ENCODE measurements at places on chromosomes 2 and 18.
A peak's percentile ranks its signal among the peaks of the same experiment; 100 is the strongest.

GRCh38 chr18:63003899-63004298, 288.6 kb downstream of the PHLPP1 start:
- H3K27me3 ChIP-seq, result no peaks in the 10 kb centered on the region
- H3K4me3 ChIP-seq, result no peak overlapping the region
- no peaks in the 10 kb centered on the region for H3K4me1 ChIP-seq
- DNase-seq, result no peak

DNA sequence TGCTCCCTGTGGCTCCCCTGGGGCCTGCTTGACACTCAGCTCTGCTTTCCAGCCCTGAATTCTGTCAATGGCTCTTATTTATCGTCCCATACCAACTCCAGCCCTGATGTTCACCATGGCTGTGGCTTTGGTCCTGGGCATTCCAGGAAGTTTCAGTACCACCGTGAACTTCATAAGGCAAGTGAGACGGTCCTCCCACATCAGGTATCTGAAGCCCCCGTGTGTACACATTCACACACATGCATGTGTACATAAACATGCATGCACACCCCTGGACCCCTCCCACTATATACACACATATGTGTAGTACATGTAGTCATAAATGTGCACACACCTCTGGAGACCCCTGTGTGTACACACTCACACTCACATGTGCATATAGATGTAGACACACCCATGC, 43.3 kb upstream of the PUM2 start:
- DNase-seq, result no peak
- no peaks in the 10 kb centered on the region for H3K4me1 ChIP-seq
- no peaks in the 10 kb centered on the region for H3K36me3 ChIP-seq
- H3K27ac ChIP-seq, result no peak overlapping the region
- H3K27me3 ChIP-seq, result no peaks in the 10 kb centered on the region

GRCh38 chr2:117941693-117942092, 72.2 kb downstream of the CCDC93 start:
- peaks cover 76% of the 10 kb centered on the region for H3K36me3 ChIP-seq
- no peak for DNase-seq
- H3K27ac ChIP-seq, result no peak overlapping the region

GRCh38 chr2:29105375-29105774, 9.8 kb upstream of the CLIP4 start:
- no peaks in the 10 kb centered on the region for H3K27me3 ChIP-seq
- H3K27ac ChIP-seq, result no peak overlapping the region
- H3K4me3 ChIP-seq, result no peak overlapping the region
- no peaks in the 10 kb centered on the region for H3K36me3 ChIP-seq

- H3K27me3 ChIP-seq, result no peaks in the 10 kb centered on the region
- H3K4me1 ChIP-seq, result peaks cover 34% of the 10 kb centered on the region
- DNase-seq, result no peak
- no peak overlapping the region for H3K4me3 ChIP-seq
- no peaks in the 10 kb centered on the region for H3K36me3 ChIP-seq
These were observed 12.6 kb downstream of the MFSD6 start for GRCh38 chr2:190420801-190421200.

DNA sequence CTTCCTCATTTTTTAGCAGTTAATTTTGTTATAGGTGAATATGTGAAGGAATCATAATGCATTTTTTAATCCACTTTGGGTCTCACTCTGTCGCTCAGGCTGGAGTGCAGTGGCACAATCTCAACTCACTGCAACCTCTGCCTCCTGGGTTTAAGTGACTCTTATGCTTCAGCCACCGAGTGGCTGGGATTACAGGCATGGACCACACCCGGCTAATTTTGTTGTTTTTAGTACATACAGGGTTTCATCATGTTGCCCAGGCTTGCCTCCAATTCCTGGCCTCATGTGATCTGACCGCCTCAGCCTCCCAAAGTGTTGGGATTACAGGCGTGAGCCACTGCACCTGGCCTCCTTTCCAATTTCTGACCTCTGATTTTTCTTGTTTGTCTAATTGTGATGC, 17.7 kb downstream of the SCYGR5 start:
- H3K36me3 ChIP-seq, result no peaks in the 10 kb centered on the region
- no peak overlapping the region for H3K27ac ChIP-seq
- no peaks in the 10 kb centered on the region for H3K4me1 ChIP-seq
- H3K4me3 ChIP-seq, result no peak overlapping the region
- H3K27me3 ChIP-seq, result no peaks in the 10 kb centered on the region

- no peaks in the 10 kb centered on the region for H3K4me1 ChIP-seq
- H3K4me3 ChIP-seq, result no peak overlapping the region
- no peak overlapping the region for H3K27ac ChIP-seq
- H3K27me3 ChIP-seq, result no peaks in the 10 kb centered on the region
- DNase-seq, result no peak
- no peaks in the 10 kb centered on the region for H3K36me3 ChIP-seq
These were observed 156.9 kb downstream of the LAMA1 start for GRCh38 chr18:6960656-6961055.

DNA sequence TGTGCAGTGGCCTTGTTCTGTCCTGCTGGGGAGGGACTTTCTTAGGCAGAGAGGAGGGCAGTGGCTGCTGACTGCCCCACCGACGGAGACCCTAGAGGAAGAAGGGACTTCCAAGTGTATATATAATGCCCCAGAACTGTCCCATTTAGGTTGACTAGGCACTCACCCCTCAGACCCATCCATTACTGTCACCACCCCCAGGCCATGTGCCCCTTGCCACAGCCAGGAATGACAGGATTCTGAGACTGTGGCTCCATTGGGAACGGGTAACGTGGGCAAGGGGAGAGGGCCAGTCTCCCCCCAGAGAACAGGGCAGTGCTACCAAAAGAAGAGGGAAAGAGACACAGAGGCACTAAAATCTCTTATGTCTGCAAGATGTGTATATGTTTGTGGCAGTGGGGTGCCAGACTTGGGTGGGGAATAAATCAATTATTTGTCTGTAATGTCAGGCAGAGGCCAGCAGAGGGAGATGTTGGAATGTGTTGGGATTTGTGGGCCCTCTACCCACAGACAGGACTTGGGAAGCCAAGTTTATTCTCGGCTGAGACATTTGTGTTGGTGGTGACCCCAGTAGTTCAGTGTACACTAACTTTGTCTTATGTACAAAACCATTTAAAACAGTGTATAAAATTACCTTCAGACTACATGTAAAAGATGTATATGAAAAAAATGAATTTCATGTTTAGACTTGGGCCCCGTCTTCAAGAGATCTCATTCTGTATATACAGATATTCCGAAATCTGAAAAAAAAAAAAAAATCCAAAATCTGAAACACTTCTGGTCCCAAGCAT, 24.0 kb upstream of the TMEM37 start:
- H3K27ac ChIP-seq, result no peak overlapping the region
- no peaks in the 10 kb centered on the region for H3K27me3 ChIP-seq
- H3K4me3 ChIP-seq, result no peak overlapping the region
- no peak for DNase-seq

GRCh38 chr2:673615-674320, 3.4 kb downstream of the TMEM18 start:
- DNase-seq, result no peak
- peaks cover 21% of the 10 kb centered on the region for H3K4me1 ChIP-seq
- H3K4me3 ChIP-seq, result no peak overlapping the region
- no peaks in the 10 kb centered on the region for H3K27me3 ChIP-seq
- H3K27ac ChIP-seq, result no peak overlapping the region
- H3K36me3 ChIP-seq, result peaks cover 8% of the 10 kb centered on the region

DNA sequence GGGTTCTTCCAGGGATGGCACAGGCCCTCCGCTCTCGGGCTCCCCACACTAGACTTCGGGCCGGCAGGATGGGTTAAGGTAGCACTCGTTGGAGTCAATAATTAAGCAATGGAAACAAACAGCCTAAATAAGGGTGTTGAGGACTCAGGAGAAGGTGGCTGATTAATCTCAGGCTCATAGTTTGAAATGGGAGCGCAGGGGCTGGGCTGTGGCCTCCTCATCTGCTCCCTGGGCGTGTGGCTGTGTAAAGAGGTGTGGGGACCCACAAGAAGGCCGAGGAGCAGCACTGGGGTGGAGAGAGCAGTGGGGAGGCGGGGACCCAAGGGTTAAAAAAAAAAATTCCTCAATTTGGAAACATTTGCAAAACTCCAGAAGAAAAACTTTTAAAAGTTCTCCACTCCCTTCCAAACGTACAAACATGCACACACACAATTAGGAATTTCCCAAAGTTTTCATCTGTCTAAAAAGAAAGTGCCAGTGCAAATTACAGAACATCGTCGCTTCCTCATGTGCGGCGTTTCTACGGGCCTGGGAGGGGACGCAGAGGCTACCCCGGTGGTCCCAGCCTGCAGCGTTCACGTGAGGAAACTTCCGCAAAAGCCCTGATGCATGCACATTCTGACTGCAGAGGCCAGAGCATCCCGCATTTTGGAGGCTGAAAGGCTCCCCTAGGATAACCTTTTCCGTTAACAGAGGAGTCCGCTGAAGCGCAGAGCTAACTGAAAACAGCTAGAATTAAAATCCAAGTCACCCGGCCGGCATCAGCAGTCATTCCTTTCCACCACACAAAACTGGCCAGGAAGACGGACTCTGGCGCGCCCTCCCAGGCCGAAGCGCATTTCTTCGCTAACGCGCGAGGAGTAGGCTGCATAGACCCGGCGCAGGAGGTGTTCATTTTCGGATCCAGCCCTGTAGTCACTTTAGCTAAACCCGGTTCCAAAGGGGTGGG, 1.0 kb upstream of the TUBB6 start:
- peaks cover 15% of the 10 kb centered on the region for H3K27me3 ChIP-seq
- no peak overlapping the region for H3K27ac ChIP-seq
- peaks cover 5% of the 10 kb centered on the region for H3K4me1 ChIP-seq
- no peak for DNase-seq

GRCh38 chr2:584863-585823, 92.1 kb downstream of the TMEM18 start:
- no peak overlapping the region for H3K27ac ChIP-seq
- H3K27me3 ChIP-seq, result peaks cover 18% of the 10 kb centered on the region
- H3K36me3 ChIP-seq, result no peaks in the 10 kb centered on the region
- H3K4me3 ChIP-seq, result peak overlapping the region; percentile 31
- H3K4me1 ChIP-seq, result peaks cover 17% of the 10 kb centered on the region

DNA sequence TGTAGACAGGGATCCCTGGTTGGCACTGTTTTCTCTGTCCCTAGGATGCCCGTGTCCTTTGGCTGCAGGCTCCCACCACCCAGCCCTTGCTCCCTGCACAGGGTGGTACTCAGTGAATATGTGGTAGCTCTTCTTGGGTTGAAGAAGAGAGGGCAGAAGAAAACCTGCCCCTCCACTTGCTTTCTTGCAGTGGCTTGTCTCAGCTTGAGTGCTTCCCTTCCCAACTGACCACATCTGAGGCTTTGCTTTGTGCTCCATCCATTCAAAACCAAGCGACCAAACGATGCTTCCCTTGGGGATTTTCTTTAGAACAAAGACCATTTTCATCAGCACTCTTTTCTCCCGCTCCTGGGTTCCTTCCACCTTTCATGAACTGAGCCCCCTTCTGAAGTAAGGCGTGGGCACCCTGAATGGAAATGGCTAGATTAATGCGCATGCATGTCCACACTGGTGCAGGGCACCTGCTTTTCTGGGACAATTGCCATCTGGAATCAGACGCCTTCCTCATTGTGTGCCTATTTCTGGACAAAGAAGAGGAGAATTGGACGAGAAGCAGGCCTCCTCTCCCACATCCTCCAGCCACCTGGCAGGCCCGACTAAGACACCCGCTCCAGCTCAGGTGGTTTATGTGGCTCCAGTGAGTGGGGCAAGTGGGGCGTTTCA, 59.1 kb downstream of the ARL4C start:
- DNase-seq, result no peak
- no peaks in the 10 kb centered on the region for H3K27me3 ChIP-seq
- no peaks in the 10 kb centered on the region for H3K36me3 ChIP-seq
- H3K4me1 ChIP-seq, result peaks cover 66% of the 10 kb centered on the region
- no peak overlapping the region for H3K27ac ChIP-seq

DNA sequence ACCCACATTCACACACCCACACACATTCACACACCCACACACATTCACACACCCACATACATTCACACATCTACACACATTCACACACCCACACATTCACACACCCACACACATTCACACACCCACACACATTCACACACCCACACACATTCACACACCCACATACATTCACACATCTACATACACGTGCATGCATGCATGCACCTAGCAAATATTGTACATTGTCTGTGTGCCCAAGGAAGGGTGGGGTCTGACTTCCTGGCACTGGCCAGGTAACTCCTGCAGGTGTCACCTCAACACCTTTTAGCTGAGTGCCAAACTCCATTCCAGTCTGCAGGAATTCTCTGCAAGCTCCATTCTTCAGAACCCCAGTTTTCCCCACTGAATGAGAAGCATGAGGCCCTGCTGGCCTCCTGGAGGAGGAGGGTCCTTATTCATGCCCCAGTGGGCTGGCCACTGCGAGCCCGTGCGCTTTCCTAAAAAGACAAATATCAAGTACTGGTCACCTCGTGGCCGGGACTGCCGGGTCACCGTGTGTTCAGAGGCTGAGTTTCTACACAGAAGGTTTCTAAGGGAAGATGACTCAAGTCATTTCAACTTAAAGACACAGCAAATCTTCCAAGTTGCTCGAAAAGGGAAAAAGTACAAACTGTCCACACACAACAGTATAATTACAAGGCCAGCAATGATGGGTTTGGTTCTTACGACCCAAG, 131.5 kb downstream of the HDAC4 start:
- H3K27ac ChIP-seq, result no peak overlapping the region
- H3K4me3 ChIP-seq, result no peak overlapping the region
- no peak for DNase-seq
- H3K4me1 ChIP-seq, result peaks cover 79% of the 10 kb centered on the region
- H3K27me3 ChIP-seq, result no peaks in the 10 kb centered on the region

GRCh38 chr18:54830866-54831265, 2.6 kb downstream of the RAB27B start:
- no peaks in the 10 kb centered on the region for H3K27me3 ChIP-seq
- no peaks in the 10 kb centered on the region for H3K36me3 ChIP-seq
- H3K4me3 ChIP-seq, result no peak overlapping the region
- H3K4me1 ChIP-seq, result peaks cover 20% of the 10 kb centered on the region
- DNase-seq, result no peak
- no peak overlapping the region for H3K27ac ChIP-seq

DNA sequence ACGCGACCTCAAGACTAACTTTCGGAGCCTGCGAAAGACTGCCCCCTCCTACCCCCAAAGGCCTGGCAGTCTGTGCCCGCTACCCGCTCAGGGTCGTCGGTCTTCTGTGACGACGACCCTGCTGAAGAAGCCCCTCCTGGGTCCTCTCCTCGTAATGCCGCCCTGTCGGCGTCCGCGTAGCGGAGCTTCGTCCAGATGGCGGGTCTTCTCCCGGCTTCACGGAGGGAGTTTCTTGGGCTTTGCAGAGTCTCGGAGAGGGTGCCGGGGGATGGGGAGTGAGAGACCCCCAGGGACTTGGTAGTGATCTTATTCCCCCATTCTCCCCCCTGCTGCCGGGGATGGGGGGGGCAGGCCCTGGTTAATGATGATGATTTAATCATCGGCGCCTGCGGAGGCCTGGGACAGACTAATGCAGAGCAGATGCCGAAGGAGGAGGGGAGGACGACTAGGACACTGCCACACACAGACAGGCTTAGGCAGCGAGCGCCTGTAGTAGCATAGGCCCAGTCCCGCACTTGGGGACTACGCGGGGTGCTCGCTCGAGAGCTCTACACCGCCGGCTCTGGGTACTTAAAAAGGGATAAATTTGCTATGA, 528 bp upstream of the PCGF1 start:
- peaks cover 6% of the 10 kb centered on the region for H3K27me3 ChIP-seq
- peak overlapping the region; percentile 100 for H3K4me3 ChIP-seq
- peaks cover 33% of the 10 kb centered on the region for H3K4me1 ChIP-seq
- H3K36me3 ChIP-seq, result peaks cover 9% of the 10 kb centered on the region
- DNase-seq, result no peak

- no peak for DNase-seq
- H3K27me3 ChIP-seq, result no peaks in the 10 kb centered on the region
These were observed 30.9 kb downstream of the LPIN2 start for GRCh38 chr18:2982022-2982421.
